Endothelial cell (in vitro differentiated cells): ENCODE measurements at places on chromosomes 13 and 19. TPM values are rescaled to one million over a fixed set of nuclear protein-coding genes. Genes with fewer than 3 reads are reported as not detected.

TMPRSS9 gene
- total RNA-seq: not detected

MUC16 gene
- total RNA-seq: not detected

GSX1 gene
- not detected for total RNA-seq

ODAD3 gene
- total RNA-seq: 0.64 TPM

TYK2 gene
- total RNA-seq: 143 TPM

GPR183 gene
- total RNA-seq: not detected

AMER2 gene
- 1.5 TPM for total RNA-seq

JSRP1 gene
- total RNA-seq: not detected

MAMSTR gene
- 1.5 TPM for total RNA-seq

LMO7 gene
- total RNA-seq: 5.7 TPM

ZNF69 gene
- total RNA-seq: not detected

TNNI3 gene
- total RNA-seq: not detected

PODNL1 gene
- not detected for total RNA-seq

GFY gene
- total RNA-seq: not detected

HAUS8 gene
- 6.9 TPM for total RNA-seq

ONECUT3 gene
- not detected for total RNA-seq

KCNJ14 gene
- 0.95 TPM for total RNA-seq

CTXN1 gene
- 18.3 TPM for total RNA-seq

FXYD5 gene
- 78.7 TPM for total RNA-seq

SLC46A3 gene
- total RNA-seq: 7.7 TPM

ITGBL1 gene
- total RNA-seq: not detected

ADGRE3 gene
- total RNA-seq: not detected

ZNF555 gene
- 13.9 TPM for total RNA-seq

PDX1 gene
- 0.59 TPM for total RNA-seq

EBI3 gene
- total RNA-seq: 9.7 TPM

LAIR1 gene
- 2.1 TPM for total RNA-seq

ZNF564 gene
- 18.8 TPM for total RNA-seq

SPRY2 gene
- 21.7 TPM for total RNA-seq
